ENCODE measurements at places on chromosomes 5 and 9.
A peak's percentile ranks its signal among the peaks of the same experiment; 100 is the strongest.

DNA sequence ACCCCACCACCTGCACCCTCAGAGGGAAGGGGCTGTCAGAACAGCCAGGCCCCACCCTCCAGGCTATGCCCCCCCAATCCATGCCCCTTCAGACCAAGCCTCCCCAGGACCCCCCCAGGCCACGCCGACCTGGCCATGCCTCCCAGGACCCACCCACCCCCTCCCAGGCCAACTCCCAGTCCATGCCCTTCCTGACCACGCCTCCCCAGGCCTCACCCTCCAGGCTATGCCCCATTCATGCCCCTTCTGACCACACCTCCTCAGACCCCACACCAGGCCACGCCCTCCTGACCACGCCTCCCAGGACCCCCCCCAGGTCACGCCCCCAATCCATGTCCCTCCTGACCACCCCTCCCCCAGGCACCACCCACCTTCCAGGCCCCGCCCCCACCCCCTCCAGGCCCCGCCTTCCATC is 27.6 kb downstream of the TPPP start:
- no peak for DNase-seq

DNA sequence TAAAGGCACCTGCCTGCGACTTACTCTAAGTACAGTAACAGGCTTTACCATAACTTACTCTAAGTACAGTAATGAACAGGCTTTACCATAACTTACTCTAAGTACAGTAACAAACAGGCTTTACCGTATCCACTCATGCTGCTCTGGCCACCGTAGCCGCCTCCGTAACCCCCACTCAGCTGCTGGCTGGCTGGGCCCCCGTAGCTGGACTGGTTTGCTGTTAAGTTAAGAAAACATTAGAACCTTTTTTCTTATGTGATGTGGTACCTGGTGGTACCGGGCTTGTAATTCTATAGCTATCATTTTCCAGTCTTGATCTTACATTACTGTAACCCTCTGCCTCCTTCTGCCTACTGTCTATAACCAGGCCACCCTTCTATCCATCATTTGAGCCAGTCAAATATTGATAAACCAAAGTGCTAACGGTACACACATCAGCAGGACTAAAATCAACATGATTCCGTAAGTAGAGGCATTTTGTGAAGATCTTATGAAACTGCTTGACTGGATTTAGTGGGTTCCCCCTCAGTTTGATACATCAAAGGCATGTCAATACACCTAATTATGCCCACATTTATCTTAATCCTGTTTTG is 7.4 kb downstream of the HNRNPH1 start:
- no peak for DNase-seq

DNA sequence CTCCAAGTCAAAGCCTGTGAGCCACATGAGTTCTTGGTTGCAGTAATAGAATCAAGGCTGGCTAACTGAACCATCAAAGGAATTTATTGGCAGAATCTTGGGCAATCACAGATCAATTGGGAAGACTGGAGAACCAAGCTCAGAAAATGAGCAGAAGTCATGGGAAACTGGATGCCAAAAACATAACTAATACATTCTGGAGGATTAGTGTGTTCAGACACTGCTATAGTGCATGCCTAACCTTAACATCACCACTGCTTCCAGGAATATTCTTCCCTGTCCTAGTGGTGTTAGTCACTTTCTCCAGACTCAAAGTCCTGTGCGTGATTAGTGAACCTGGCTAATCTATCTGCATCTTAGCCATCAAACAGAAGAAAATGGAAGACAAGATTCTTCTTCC is 843.7 kb downstream of the EFNA5 start:
- no peak for DNase-seq

GRCh38 chr9:88783711-88784083 is 207.6 kb upstream of the S1PR3 start:
- DNase-seq = no peak

- DNase-seq = peak; percentile 71
These were observed 525.6 kb downstream of the PDE4D start for GRCh38 chr5:59367791-59368394.

DNA sequence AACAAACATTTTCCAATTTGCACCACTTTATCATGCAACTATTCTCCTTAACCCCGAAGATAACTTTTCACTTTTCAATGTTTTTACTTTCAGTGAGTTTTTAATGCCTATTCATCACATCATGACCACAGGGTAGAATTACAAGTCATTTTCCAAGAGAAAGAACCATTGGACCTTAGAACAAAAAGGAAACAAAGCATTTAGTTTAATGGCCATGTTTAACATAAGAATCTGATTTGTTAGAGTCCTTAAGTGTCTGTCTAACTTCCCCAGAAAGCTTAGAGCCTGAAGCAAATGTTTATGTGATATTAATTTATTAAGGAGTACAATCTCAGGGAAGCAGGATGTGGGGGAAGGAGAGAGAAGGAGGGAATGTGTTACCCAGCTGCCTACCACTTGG is 325.8 kb upstream of the RIOK2 start:
- no peak for DNase-seq

GRCh38 chr5:31378838-31379237 is 153.1 kb downstream of the DROSHA start:
- no peak for DNase-seq
